ENCODE measurements at places on chromosomes 13 and 19.

- no peak for DNase-seq
Measured at GRCh38 chr13:45833663-45834375, 17.7 kb downstream of the SIAH3 start.

GRCh38 chr19:32692727-32693061 lies 1.1 kb downstream of the NUDT19 start:
- DNase-seq: no peak

DNA sequence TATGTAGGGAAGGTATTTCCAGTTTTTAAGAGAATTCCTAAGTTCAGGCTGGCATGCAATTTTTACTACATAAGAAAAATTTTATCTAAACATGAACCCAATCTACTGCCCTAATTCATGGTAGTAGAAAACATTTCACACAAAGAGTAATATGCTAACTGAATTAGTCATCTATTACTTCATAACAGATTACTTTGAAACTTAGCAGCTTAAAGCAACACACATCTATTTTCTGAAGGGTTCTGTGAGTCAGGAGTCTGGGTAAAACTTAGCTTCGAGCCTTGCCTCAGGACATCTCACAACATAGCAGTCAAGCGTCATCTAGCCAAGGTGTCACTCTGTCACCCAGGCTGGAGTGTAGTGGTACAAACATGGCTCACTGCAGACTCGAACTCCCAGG lies 537.5 kb downstream of the DCT start:
- DNase-seq: no peak

- DNase-seq: no peak
Measured at GRCh38 chr19:56272161-56272798, at the start of gene EDDM13. Gene EDDM13 (plus strand): TSS chr19:56272748. CDS start chr19:56272835, 87 bp downstream.

Measured in activated CD8-positive, alpha-beta memory T cell treated with anti-CD3 and anti-CD28 coated beads for 24 hours (primary cell).